Mesothelial cell of epicardium (in vitro differentiated cells): ENCODE measurements at places on chromosomes 1 and 21. TPM values are rescaled to one million over a fixed set of nuclear protein-coding genes. Genes with fewer than 3 reads are reported as not detected.

The CELA3B gene
- total RNA-seq, result not detected in 3 replicates

The HRNR gene
- total RNA-seq, result not detected in 3 replicates

The PRDM16 gene
- 1.2 to 2.1 TPM (median 1.4 TPM) in 3 replicates for total RNA-seq

The GPR25 gene
- total RNA-seq, result 0.25 TPM in 1 of 3 replicates, not detected in the others

The TCHHL1 gene
- total RNA-seq, result not detected in 3 replicates

The CAPZB gene
- total RNA-seq, result 192 to 209 TPM (median 204 TPM) in 3 replicates

The BCAR3 gene
- total RNA-seq, result 9.0 to 9.2 TPM (median 9.1 TPM) in 3 replicates

The GREM2 gene
- total RNA-seq, result 0.09 to 0.27 TPM (median 0.16 TPM) in 3 replicates

The SPRR1B gene
- not detected in 3 replicates for total RNA-seq

The FCRLA gene
- not detected in 3 replicates for total RNA-seq

The RGS16 gene
- 0.55 to 0.99 TPM (median 0.74 TPM) in 3 replicates for total RNA-seq

The CELA2B gene
- total RNA-seq, result not detected in 3 replicates

The CFHR5 gene
- total RNA-seq, result not detected in 3 replicates

The TENT5C gene
- 0.23 to 0.31 TPM (median 0.27 TPM) in 3 replicates for total RNA-seq

The SPEN gene
- 74.5 to 88.0 TPM (median 82.1 TPM) in 3 replicates for total RNA-seq

The DISP3 gene
- 1.5 to 2.3 TPM (median 2.2 TPM) in 3 replicates for total RNA-seq

The MATN1 gene
- 4.0 to 5.6 TPM (median 4.9 TPM) in 3 replicates for total RNA-seq

The OR2L2 gene
- total RNA-seq, result 0.22 to 0.31 TPM (median 0.23 TPM) in 3 replicates

The TRIM46 gene
- 5.7 to 6.6 TPM (median 6.3 TPM) in 3 replicates for total RNA-seq

The S100A7A gene
- total RNA-seq, result not detected in 3 replicates

The SYT6 gene
- 0.09 to 0.29 TPM (median 0.25 TPM) in 3 replicates for total RNA-seq

The PIK3CD gene
- 3.7 to 4.7 TPM (median 4.3 TPM) in 3 replicates for total RNA-seq

The C4BPA gene
- total RNA-seq, result 0.09 to 0.20 TPM (median 0.16 TPM) in 3 replicates

The OLIG1 gene
- not detected in 3 replicates for total RNA-seq

The TRIM17 gene
- total RNA-seq, result 28.2 to 30.6 TPM (median 28.8 TPM) in 3 replicates

The TINAGL1 gene
- total RNA-seq, result 201 to 212 TPM (median 211 TPM) in 3 replicates

The DCDC2B gene
- 0.11 TPM in 1 of 3 replicates, not detected in the others for total RNA-seq

The NBL1 gene
- 20.0 to 22.9 TPM (median 20.3 TPM) in 3 replicates for total RNA-seq

The F11R gene
- total RNA-seq, result 114 to 132 TPM (median 122 TPM) in 3 replicates

The FLG2 gene
- total RNA-seq, result not detected in 3 replicates

The IL12RB2 gene
- total RNA-seq, result 0.34 to 0.43 TPM in 2 of 3 replicates, not detected in the other

The ASAP3 gene
- total RNA-seq, result 87.7 to 96.6 TPM (median 95.8 TPM) in 3 replicates

The OTUD3 gene
- 18.9 to 23.6 TPM (median 22.3 TPM) in 3 replicates for total RNA-seq

The RIIAD1 gene
- not detected in 3 replicates for total RNA-seq

The DRAXIN gene
- total RNA-seq, result 1.1 to 1.4 TPM (median 1.4 TPM) in 3 replicates

The FAM72A gene
- total RNA-seq, result 1.7 to 2.5 TPM (median 2.0 TPM) in 3 replicates
